ENCODE measurements at places on chromosomes 3 and 15.

DNA sequence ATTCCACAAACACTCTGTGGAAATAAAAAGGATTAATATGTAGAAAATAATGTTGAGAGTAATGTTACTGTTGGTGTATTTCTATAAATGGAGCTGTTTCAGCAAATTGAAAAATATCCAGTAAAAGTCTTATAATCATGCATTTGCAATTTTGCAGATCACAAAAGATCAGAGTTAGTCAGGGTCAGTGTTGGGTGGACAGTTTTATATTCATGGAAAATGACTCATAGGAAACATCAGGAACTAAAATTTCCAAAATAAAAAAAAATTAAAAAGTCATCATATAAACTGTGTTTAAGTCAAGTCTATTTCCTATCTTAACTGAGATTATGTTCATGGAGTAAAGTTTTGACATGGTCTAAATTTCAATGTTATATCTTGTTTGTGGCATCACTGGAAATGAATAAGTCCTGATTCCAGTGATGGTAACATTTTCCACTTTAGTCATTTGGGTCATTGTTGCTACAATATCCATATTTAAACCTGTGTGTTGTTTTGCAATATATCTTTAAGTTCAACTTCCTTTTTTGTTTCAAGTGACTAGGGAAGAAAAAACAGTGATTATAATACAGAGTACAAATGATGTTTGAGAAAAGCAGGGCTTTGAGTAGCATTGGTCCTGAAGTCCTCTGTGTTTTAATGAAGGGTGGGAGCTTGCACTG is 37.8 kb downstream of the MITF start:
- DNase-seq, result no peak

DNA sequence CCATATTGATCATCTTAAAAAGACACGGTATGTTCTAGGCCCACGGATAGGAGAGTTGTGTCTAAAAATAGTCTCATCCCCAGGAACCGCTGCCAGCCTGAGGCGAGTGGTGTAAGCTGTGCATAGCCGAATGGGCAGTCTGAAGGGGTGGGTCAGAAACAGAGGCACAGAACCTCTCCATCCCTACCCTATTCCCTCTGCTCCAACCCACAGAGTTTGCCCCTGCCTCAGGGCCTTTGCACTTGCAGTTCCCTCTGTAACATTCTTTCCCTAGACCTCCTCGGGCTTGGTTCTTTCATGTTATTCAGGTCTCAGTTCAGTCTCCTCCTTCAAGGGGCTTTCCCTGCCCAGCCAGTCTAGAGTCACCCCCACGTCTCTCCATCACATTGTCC is 4.8 kb downstream of the SCN5A start:
- no peak for DNase-seq

GRCh38 chr3:17162116-17162515 is 277.4 kb downstream of the PLCL2 start:
- no peak for DNase-seq

- no peak for DNase-seq
Observed at GRCh38 chr3:24530471-24530870, 35.8 kb upstream of the THRB start.

Measured in activated T-cell treated with anti-CD3 and anti-CD28 coated beads, Interleukin-2, amount 50 U/mL, for 72 hours (primary cell).